ENCODE measurements at places on chromosomes 13 and 19.

DNA sequence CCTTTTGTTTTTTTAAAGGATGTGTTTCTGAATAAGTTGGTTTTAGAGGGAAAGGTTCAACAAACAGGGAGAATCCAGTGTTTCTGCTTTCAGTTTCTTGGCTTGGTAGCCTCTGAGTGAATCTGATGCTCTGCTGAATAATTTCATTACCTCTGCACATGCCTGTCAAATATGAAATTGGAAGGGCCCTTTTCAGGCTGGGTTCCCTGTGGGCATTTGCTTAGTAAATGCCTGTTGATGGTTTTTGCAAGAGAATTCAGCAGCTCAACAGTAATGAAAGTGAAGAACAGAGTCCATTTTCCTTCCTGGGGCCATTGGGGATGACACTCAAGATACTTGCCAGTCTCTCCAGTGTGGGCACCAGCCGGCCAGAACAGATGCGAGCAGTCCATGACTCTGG is 74.3 kb downstream of the GPR12 start:
- H3K4me3 ChIP-seq: no peak overlapping the region
- H3K36me3 ChIP-seq: peaks cover 4% of the 10 kb centered on the region
- no peak overlapping the region for H3K27ac ChIP-seq
- DNase-seq: no peak

GRCh38 chr19:45889210-45889885 is 3.4 kb upstream of the IRF2BP1 start:
- no peak overlapping the region for H3K27ac ChIP-seq
- H3K4me1 ChIP-seq: peaks cover 8% of the 10 kb centered on the region
- no peaks in the 10 kb centered on the region for H3K27me3 ChIP-seq
- H3K36me3 ChIP-seq: no peaks in the 10 kb centered on the region
- DNase-seq: no peak
- H3K4me3 ChIP-seq: no peak overlapping the region

- H3K4me1 ChIP-seq: no peaks in the 10 kb centered on the region
- H3K36me3 ChIP-seq: no peaks in the 10 kb centered on the region
- no peak overlapping the region for H3K4me3 ChIP-seq
Observed at GRCh38 chr19:29851769-29852521, 40.2 kb downstream of the CCNE1 start.

DNA sequence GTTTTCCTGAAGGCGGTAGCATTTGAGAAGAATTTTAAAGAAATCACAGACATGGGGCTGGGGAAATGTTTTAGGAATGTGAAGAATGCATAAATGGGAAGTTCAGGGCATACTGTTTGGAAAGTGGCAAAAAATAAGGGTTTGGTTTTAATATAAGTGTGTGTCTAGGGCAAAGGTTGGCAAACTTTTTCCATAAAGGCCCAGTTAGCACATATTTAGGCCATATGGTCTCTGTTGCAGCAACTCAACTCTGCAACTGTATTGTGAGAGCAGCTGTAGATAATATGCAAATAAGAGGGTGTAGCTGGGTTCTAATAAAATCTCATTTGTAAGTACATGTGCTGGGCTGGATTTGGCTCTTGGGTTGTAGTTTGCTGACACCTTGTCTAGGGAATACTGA is 521.9 kb downstream of the DIAPH3 start:
- H3K27me3 ChIP-seq: peaks cover 3% of the 10 kb centered on the region
- no peaks in the 10 kb centered on the region for H3K36me3 ChIP-seq
- no peaks in the 10 kb centered on the region for H3K4me1 ChIP-seq
- H3K4me3 ChIP-seq: no peak overlapping the region

DNA sequence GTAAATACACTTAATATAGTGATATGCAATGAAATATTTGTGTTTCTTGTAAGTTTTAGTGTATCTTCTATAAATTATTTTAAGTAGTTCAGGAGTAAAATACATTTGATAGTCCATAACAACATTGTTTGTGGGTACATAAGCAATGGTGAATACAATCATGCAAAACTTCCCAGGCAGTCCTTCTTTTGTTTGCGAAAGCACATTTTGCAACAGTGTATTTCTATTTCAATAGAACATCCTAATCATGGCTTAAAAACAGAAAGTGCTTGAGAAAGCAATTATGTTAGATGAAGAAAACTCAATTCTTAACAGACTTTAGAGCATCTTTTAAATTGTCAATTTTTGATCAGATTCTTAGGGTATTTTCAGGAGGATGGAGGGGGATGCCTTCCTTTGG is 155.6 kb downstream of the POSTN start:
- H3K36me3 ChIP-seq: no peaks in the 10 kb centered on the region
- H3K4me1 ChIP-seq: no peaks in the 10 kb centered on the region
- H3K4me3 ChIP-seq: no peak overlapping the region
- no peak for DNase-seq

Measured in liver (tissue), 10 donors.